Spleen (tissue), 13 donors: ENCODE measurements at places on chromosomes 12 and 14. TPM values are rescaled to one million over a fixed set of nuclear protein-coding genes. Genes with fewer than 3 reads are reported as not detected.

ACOT2 gene
- polyA plus RNA-seq: 10.0 TPM

RNASE3 gene
- 2.8 TPM for polyA plus RNA-seq

MYL6B gene
- polyA plus RNA-seq: 50.1 TPM

ARHGDIB gene
- polyA plus RNA-seq: 908 TPM

HAL gene
- polyA plus RNA-seq: 0.24 TPM

RPS6KL1 gene
- polyA plus RNA-seq: 3.3 TPM

NXPH4 gene
- 0.15 TPM for polyA plus RNA-seq

LRTM2 gene
- polyA plus RNA-seq: not detected

NFYB gene
- polyA plus RNA-seq: 28.2 TPM
